ENCODE measurements at places on chromosomes 5 and 9. TPM values are rescaled to one million over a fixed set of nuclear protein-coding genes. Genes with fewer than 3 reads are reported as not detected.

Gene CCL27
- polyA plus RNA-seq, result not detected

DNA sequence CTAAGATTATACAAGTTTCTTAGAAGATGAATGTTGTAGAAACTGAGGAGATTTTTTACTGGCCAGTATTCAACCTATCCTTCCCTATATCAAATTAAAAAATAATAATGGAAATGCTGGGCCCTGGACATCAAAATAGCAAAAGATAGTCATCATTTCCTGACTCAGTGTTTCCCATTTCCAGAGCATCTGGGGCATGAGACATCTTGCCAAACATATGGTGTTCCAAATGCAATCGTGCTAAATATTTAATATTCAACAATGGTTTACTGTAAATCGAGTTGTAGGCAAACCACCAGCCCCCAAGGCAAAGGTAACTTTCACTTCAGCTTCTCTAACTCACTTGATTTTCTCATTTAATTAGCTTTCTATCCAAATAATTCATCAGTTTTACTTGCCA is 152.9 kb downstream of the FRMD3 start:
- DNase-seq, result no peak

DNA sequence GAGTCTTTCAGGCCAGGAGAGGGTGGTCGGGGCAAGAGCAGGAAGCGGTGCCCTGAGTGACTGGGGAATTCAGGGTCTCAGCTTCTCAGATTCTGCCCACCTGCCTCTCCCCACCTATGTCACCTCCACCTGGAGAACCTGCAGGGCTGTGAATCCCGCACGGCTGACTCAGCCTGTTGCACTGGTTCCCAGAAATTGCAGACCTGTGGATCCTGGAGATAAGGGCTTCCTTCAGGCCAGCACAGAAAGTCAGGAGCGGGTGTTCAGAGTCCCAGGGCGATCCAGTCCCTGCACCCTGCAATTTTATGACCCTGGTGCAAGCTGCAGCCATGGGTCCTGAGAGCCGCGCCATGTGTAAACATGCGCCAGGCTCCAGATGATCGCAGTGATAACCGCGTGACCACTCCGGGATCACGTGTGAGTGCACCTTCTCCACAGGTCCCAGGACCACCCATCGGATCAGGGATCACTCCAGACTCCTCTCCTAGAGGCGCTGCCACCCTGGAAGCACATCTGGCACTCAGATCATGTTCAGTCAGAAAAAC is 17.8 kb downstream of the IRX4 start:
- no peak for DNase-seq

DNA sequence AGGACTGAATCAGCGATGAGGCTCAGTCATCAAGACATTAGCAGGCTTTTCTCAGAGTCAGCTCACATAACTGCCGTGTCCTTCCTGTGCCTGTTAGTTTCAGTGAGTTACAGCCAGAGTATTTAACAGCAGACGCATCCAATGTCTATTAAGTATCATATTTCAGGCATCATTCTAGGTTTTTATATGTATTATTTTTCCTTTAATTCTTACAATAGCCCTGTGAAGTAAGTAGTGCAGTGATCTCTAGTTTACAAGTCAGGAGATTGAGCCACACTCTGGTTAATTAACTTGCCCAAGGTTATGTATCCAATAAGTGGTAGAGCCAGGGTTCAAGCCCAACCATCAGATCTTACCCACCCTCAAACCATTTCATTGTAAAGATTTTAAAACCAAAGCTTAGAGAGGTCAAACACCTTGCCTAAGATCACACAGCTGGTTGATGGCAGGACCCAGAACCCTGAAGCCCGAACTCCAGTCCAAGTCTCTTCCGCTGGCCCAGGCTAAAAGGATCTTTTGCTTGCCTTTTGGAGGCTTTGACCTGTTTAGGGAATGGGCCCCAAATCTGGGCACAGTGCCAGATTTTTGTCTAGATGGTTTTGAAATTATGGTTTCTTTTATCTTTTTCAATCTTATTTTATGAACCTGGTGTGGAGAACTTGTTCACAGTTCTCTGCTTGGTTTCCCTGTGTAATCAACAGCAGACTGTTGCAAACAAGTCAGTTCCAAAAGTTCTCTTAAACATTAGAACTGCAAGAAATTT is 261.2 kb upstream of the CLINT1 start:
- DNase-seq, result peak; percentile 55

- DNase-seq, result no peak
These were observed 482.9 kb downstream of the IRX1 start for GRCh38 chr5:4078544-4078943.

DNA sequence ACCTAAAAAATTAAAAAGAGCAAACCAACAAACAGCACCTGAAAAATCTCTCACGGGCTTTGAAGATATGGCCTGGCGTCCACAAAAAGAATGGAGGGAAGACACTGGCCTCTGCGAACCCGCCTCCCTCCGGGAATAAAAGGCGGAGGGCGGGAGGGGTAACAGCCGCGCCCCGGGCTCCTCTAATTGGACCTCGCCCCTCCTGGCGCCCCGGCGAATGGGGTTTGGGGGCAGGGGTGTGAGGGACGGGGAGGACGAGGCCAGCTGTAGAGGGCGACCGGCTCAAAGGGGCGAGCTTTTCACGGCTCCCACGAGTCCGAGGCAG is 753 bp downstream of the FANCC start:
- no peak for DNase-seq

- DNase-seq, result no peak
These were observed 32.7 kb downstream of the MORN5 start for GRCh38 chr9:122192261-122192875.

DNA sequence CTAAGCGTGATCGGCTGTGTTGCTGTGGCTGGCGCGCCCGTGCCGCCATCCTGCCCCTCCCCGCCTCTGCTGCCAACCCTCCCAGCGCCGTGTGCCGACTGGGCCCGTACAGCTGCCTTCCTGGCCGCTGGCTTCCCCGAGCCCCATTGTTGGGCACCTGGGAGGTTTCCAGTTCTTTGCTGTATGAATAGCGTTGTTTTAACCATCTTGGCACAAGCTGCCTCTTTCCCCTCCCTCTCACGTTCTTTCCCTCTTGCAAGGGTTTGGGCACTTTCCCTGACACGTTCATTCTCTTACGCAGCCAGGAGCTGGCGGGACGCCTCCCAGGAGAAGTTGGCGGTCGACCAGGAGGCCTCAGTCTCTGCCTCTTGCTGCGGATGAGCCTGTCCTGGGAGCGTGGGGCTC is 43.1 kb upstream of the RXRA start:
- no peak for DNase-seq

Gene PPP2R2B
- polyA plus RNA-seq, result 8.2 TPM

Gene C5orf52
- polyA plus RNA-seq, result not detected

DNA sequence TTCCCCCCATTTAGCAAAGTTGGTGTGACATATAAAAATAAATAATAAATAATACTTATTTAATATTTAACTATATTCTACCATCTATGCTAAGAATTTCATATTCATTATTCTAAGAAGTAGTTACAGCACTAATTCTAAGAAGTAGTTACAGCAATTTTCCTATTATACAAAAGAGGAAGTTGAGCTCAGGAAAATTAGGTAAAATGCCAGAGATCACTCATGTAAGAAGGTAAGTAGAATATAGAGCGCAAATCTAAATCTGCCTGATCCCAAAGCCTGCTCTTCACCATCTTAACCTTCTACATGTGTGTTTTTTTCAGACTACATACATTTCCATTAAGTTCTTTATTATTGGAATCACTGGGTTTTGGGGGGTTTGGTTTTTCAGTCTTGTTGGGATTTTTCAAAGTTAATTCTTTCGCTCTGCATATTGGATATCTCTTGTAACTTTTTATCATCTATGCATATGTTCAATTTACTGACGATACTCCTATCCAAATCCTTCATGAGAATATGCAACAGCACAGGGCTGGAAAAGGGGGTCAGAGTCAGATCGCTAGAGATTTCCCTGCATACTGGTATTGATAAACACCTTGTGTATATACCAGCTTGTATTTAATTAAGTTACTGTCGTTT is 852.1 kb downstream of the MAT2B start:
- DNase-seq, result no peak

DNA sequence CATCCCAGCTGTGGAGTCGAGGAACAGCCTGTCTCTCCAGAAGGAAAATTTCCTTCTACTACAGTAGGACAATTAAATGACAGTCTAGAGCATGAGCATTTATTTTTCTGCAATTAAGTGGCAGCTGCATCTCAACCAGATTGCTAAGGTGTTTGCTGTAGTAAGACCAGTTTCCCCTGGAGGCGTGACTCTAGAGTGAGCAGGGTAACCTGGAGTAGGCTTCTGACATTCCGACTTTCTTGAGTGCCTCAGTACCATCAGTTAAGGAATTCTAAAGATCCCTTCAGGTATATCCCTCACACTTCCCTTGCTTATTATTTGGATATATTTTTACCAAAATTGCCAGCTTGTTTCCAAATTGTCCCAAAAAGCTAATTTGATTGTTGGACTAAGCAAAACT is 59.2 kb upstream of the IRX2 start:
- no peak for DNase-seq

GRCh38 chr9:114372921-114373448 is 14.8 kb downstream of the AKNA start:
- peak; percentile 59 for DNase-seq

Gene WDR31
- polyA plus RNA-seq, result 3.1 TPM

- DNase-seq, result no peak
These were observed 51.5 kb downstream of the PSD2 start for GRCh38 chr5:139847091-139847490.

GRCh38 chr9:18666348-18666747 is 192.4 kb downstream of the ADAMTSL1 start:
- no peak for DNase-seq

DNA sequence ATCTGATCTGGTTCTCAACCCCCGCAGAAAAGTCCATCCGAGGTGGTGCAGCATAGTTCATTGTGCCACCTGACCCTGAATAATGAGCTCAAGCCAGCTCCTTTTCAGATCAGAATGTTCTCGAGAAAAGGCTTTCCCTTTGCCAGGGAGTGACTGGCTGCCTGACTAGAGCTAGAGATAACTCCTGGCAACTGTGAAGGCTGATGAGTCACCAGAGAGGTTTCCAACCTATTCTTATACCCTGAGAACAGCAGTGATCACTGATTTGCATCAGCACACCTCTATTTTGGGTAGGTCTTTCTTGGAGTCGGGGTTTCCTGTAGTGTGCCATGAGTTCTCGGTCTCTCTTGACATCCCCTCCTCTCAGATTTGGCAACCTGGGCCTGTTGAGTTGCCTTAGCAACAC is 127.9 kb downstream of the PIK3R1 start:
- DNase-seq, result no peak

- peak; percentile 1 for DNase-seq
These were observed 22.2 kb upstream of the MVB12B start for GRCh38 chr9:126304207-126304970.

DNA sequence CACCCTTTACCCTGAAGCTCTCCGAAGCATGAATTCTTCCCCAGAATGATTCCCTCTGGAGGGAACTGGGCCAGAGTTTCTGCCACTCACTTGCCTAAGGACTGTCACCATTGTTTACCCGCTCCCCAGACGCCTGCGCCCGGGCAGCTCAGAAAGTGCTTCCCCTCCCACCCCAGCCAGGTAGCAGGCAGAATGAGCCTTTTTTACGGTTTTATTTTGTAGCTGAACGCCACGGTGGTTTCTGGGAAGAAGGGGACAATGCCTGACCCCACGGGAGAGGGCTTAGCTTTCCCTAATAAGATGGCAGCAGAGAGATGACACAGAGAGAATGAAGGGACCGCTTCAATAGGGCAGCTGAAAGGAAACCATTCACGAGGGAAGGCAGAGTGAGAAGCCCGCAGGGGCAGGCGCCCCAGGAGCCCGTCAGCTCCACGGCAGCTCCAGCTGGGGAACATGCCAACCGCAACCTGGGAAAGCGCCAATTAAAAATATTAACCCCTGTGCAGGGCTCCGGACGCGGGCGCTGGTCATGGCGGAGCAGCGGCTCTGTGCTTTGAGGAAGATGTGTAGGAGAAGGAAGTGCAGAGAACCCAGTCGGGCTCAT is 20.4 kb upstream of the NTNG2 start:
- peak; percentile 15 for DNase-seq

- DNase-seq, result no peak
These were observed 50.0 kb downstream of the NMUR2 start for GRCh38 chr5:152355061-152355460.

All from kidney (tissue), 22 donors.